ENCODE measurements at places on chromosomes 4 and X.

DNA sequence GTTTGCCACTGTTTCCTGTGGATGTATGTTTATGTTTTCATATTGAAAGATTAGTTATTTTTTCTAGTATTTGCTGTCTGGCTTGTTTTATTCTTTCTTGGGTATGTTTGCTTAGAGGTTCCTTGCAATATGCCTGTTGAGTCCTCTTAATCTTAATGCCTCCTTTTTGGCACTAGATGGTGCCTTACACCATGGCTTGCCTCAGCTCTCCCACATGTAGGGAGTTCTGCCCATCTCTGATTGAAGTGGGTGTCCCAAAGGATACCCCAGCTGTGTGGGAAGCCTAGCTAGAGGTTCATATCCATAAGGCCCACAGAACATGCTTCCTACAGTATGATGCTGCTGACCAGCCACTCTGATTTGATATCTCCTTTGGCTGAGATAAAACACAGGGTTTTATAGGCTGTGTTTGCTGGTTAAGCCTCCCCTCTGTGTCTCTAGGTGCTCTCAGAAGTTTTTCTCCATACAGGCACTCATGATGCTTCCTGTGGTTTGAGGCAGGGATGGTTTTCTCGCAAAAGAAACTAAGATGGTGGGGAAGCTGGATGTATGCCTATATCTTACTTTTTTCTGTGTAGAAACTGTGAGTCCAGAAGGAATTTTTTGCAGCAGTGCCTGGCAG is 162.4 kb downstream of the ASB9 start:
- DNase-seq: no peak

GRCh38 chrX:17098516-17099247 is 152.2 kb downstream of the REPS2 start:
- DNase-seq: no peak

- DNase-seq: peak; percentile 47
Observed at GRCh38 chr4:169009286-169010124, 550 bp downstream of the CBR4 start.

GRCh38 chr4:141352909-141353525 is 132.3 kb downstream of the ZNF330 start:
- DNase-seq: no peak

All from stimulated activated CD4-positive, alpha-beta T cell treated with anti-CD3 and anti-CD28 coated beads, Interleukin-12 subunit alpha, Interleukin-12 subunit beta, amount 100 ng/mL, for 4 hours (primary cell).